ENCODE measurements at places on chromosomes 6 and 20.

DNA sequence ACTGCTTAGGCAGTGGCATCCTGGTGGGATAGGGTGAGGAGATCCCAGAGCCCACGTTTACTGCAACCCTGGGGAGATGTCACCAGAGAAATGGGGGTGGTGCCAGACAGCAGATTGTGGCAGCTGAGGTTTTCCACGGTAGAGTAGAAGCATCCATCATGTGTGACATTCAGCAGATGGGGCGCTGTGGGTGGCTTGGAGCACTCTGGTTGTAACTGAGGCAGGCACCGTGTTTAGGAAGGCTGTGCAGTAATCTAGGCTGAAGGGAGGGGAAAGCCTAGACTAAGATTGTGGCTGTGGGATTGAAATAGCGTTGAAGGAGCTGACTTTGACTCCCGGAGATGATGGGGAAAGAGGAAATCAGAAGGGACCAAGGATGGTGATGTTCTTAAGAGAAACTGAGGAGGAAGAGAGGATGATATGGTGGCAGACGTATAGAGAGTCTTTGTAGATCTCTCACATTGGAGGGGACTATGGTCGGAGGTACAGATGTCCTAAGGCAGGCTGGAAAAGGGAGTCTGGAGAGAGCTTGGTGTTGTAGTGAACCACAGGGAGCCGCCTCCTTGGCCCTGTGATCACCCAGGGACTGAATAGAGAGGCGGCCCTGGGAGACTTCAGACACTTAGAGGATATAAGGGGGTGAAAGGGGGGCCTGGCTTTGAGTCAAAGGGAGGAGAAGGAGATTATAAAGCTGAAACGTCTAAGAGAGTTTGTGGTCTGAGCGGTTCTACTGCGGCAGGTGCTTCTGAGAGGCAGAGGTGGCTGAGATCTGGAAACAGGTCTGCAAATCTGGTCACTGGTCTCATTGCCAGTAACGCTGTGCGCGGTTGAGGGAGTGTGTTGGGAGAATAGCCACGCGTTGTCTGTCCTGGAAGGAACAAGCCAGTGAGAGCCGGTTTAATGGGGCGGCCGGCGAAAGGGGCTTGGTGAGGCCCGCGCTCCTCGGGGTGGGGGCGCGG lies 792 bp upstream of the MICA start:
- peak overlapping the region; percentile 18 for H3K27ac ChIP-seq
- DNase-seq = no peak
- H3K4me1 ChIP-seq = peaks cover 50% of the 10 kb centered on the region
- H3K4me3 ChIP-seq = peak overlapping the region; percentile 86
- H3K27me3 ChIP-seq = no peaks in the 10 kb centered on the region

DNA sequence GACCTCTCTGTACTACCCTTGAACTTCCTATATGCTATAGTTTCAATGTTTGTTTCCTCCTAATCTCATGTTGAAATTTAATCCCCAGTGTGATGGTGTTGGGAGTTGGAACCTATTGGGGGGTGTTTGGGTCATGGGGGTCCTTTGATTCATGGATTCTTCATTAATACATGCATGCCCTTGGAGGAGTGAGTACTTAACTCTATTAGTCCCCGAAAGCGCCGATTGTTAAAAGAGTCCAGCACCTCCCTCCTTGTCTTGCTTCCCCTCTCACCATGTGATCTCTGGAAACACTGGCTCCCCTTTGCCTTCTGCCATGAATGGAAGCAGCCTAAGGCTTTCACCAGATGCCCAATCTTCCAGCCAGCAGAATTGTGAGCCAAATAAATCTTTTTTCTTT lies 31.7 kb downstream of the NCR2 start:
- DNase-seq = no peak
- no peaks in the 10 kb centered on the region for H3K36me3 ChIP-seq
- no peak overlapping the region for H3K27ac ChIP-seq
- H3K4me1 ChIP-seq = peaks cover 12% of the 10 kb centered on the region
- H3K27me3 ChIP-seq = peaks cover 19% of the 10 kb centered on the region
- H3K4me3 ChIP-seq = no peak overlapping the region

DNA sequence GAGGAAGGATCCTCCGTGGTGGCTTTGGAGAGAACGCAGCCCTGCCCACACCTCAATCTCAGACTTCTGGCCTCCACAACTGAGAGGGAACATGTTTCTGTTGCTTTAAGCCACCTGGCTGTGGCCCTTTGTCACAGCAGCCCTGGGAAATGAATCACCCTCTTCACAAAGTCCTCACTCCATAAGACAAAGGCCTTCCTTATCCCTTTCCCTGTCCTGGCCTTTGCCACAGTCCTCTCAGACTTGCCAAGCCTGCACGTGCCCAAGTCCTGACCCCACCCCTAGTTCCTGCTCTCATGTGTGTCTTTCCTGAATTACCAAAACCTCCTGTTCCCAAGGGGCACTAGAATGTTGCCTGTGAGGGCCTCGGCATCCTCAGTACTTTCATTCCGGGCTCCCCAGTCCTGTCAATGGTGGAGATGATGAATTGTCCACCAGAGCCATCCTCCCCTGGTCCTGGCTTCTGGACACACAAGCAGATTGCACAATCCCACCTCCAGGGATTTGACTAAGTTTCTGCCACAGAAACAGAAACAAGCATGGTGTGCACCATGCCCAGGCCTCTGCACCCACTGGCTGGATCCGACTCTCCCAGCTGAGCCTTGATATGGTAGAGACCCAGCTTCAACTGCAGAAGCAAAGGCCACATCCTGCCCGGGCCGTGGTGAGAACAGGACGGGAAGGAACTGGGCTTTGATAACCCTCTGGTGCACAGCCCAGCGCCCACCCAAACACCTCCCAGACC lies 232.6 kb upstream of the PDE10A start:
- no peak for DNase-seq
- no peaks in the 10 kb centered on the region for H3K36me3 ChIP-seq
- H3K4me3 ChIP-seq = no peak overlapping the region
- no peaks in the 10 kb centered on the region for H3K4me1 ChIP-seq

GRCh38 chr6:121330516-121330915 lies 3.8 kb downstream of the TBC1D32 start:
- peaks cover 15% of the 10 kb centered on the region for H3K4me1 ChIP-seq
- DNase-seq = no peak
- H3K4me3 ChIP-seq = no peak overlapping the region
- H3K27me3 ChIP-seq = no peaks in the 10 kb centered on the region
- no peaks in the 10 kb centered on the region for H3K36me3 ChIP-seq

GRCh38 chr6:797479-798077 lies 104.6 kb upstream of the EXOC2 start:
- H3K4me3 ChIP-seq = no peak overlapping the region
- H3K36me3 ChIP-seq = no peaks in the 10 kb centered on the region
- no peaks in the 10 kb centered on the region for H3K4me1 ChIP-seq
- DNase-seq = peak; percentile 21
- H3K27ac ChIP-seq = no peak overlapping the region

DNA sequence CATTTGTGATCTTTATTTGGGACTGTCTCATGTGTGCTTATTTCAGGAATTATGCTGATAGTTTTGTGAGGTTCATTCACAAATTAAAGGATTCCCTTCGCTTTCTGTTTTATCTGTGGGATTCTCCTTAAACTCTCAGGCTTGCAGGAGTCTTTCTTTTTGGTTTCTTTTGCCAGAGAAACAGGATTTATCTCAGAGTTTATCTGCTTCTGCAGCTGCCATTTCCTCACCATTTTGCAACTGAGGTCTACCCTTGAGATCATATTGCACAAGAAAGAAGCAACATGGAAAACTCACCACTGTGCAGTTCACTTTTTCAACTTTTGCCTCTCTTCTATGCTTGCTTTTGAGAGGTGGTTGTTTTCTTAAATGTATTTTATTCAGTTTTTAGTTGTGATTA lies 201.0 kb downstream of the PRL start:
- no peak overlapping the region for H3K27ac ChIP-seq
- no peaks in the 10 kb centered on the region for H3K36me3 ChIP-seq
- no peaks in the 10 kb centered on the region for H3K27me3 ChIP-seq
- no peak for DNase-seq
- H3K4me1 ChIP-seq = no peaks in the 10 kb centered on the region

DNA sequence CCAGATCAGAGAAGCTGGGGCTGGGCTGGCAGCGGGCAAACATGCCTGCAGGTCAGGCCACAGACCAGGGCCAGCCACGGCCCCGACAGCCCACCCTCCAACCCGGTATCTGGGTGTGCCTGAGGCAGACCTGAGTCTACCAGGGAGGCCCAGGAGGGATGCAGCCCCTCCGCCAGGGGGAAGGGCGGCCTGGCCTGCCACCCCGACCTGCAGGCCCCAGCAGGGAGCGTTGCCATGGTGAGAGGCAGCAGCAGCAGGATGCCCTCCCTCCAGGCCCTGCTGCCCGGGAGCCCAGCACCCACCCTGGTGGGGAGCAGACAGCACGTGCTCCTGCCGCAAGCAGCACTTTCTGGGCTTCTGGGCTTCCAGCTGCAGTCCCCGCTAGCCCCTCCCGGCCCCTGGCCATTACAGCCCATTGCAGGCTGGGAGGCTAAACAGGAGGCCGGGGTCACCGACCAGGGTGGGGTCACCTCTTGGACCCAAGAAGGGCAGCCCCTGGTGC lies 3.8 kb upstream of the EEF1A2 start:
- DNase-seq = no peak
- H3K36me3 ChIP-seq = peaks cover 2% of the 10 kb centered on the region
- no peak overlapping the region for H3K27ac ChIP-seq
- H3K4me1 ChIP-seq = no peaks in the 10 kb centered on the region
- H3K27me3 ChIP-seq = peaks cover 4% of the 10 kb centered on the region

DNA sequence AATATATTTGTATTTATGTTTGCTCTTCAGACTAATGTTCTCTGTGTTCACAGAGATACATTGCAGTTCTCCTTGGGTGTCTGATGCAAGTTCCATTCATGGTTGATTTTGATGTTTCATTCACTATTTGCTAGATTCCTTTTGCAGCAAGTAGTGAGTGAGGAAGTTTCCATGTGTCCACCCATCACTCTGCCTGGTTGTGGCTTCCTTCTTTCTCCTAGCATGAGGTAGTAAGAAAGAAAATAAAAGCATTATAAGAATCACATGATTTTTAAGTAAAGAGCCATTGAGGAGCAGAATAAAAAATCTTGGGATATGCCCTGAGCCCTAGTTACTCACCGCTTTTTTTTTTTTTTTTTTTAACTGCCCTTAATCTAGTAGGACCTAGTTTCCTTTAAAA lies 8.7 kb downstream of the SASH1 start:
- DNase-seq = no peak
- H3K36me3 ChIP-seq = no peaks in the 10 kb centered on the region
- no peaks in the 10 kb centered on the region for H3K4me1 ChIP-seq
- no peak overlapping the region for H3K27ac ChIP-seq

DNA sequence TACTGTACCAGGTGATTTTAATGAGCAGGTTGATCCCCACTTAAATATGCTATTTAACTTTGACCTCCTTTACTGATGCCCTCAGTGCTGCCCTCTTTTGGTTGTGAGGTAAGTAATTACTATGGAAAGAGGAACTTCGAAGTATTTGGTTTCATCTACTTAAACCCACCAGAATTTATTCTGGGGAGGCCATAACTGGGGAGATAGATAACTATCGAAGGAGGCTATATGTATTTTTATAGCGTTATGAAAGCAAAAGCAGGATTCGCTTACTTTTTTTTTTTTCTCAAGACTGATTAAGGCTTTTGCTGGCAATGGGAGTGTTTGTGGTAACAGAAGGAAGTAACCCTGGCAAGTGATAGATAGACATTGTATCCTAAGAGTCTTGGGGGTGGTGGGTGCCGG lies 168.9 kb upstream of the CENPW start:
- peaks cover under 1% of the 10 kb centered on the region for H3K36me3 ChIP-seq
- H3K4me1 ChIP-seq = no peaks in the 10 kb centered on the region
- no peaks in the 10 kb centered on the region for H3K27me3 ChIP-seq
- H3K4me3 ChIP-seq = no peak overlapping the region

GRCh38 chr6:39197521-39197920 lies 31.8 kb downstream of the KCNK5 start:
- H3K4me3 ChIP-seq = peak overlapping the region; percentile 49
- peaks cover 23% of the 10 kb centered on the region for H3K4me1 ChIP-seq
- no peaks in the 10 kb centered on the region for H3K36me3 ChIP-seq
- DNase-seq = peak; percentile 35
